ENCODE measurements at places on chromosomes 6 and 20.

- DNase-seq = no peak
Measured at GRCh38 chr20:41159547-41159946, 22.2 kb downstream of the PLCG1 start.

DNA sequence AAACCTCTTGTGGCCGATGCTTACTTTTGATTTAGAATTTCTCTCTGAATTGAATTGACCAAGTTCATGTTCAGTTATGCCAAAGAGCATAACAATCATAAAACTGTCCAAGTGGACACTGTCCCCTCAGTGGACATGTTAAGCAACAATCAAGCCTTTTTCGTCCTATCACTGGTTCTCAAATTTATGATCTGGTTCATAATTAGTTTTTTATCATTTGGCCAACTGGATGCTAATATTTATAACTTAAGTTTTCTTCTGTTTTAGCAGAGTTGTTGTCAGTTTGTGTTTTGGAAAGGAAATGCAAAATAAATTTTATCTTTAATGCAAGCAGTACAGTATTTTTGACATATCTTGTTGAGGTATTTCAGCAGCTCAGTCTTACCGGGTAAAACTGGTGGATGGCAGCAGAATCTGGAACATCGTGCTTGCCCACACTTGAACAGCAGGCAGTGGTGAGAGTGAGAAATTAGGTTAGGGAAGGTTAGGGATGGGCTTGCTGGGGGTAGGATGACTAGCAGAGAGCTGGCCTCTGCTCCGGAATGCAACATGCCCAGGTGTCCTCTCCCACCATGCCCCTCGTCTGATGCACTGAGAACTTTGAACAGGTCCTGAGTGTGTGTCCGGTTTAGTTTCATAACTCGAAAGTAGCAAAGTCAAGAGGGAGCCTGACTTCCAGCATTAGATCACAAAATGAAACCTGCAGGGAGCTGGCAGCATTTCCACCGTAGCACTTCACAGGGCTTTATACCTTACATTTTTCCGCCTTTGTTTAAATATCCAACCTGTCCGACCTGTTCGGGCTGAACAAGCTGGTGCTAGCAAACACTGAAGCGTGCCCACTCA, 93.1 kb downstream of the RREB1 start:
- no peak for DNase-seq

- no peak for DNase-seq
Measured at GRCh38 chr6:152221806-152222628, 414.5 kb downstream of the ESR1 start.

DNA sequence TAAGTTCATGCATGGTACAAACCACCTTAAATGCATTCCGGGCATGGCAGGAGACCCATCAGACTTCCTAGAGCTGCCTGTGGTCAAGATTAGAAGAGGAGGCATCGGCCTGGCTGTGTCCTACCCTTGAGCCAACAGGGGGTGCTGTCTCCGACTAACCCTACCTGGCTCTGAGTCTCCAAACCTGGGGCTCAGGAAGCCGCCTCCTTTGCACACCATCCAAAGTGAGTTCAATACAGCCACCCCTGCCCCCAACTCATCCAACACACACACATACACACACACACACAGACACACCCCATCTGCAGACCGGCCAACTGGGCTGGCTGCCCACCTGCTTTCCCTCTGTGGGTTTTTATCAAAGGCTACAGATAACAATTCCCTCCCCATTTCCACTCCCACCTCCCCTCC, 77.0 kb downstream of the JPH2 start:
- DNase-seq = no peak

DNA sequence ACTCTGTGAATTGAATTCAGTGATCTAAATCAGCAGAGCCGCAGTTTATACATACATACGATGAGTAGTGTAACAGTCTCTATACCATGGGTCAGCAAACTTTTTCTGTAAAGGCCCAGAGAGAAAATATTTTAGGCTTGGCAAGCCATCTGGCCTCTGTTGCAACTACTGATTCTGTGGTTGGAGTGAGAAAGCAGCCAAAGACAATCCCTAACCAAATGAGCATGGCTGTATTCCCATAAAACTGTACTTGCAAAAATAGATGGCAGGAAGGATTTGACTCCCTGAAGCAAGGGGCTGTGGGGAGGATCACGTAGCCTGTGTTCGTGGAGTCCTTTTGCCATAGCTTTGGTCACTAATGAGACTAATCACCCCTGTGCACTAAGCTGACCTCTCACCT, 17.9 kb upstream of the MOCS1 start:
- no peak for DNase-seq

GRCh38 chr6:16684896-16685554, 76.2 kb downstream of the ATXN1 start:
- no peak for DNase-seq

All from D721Med (cell line).